ENCODE measurements at places on chromosomes 1 and 21.

GRCh38 chr1:173354937-173355280, 122.2 kb upstream of the PRDX6 start:
- DNase-seq, result no peak

- no peak for DNase-seq
These were observed 78.8 kb upstream of the WDR26 start for GRCh38 chr1:224513383-224513782.

- no peak for DNase-seq
These were observed 79.6 kb downstream of the SLC45A1 start for GRCh38 chr1:8397511-8397910.

GRCh38 chr1:23403038-23403336, 21.6 kb downstream of the TCEA3 start:
- DNase-seq, result no peak

- DNase-seq, result no peak
These were observed 75.4 kb downstream of the MDM4 start for GRCh38 chr1:204591473-204592090.

DNA sequence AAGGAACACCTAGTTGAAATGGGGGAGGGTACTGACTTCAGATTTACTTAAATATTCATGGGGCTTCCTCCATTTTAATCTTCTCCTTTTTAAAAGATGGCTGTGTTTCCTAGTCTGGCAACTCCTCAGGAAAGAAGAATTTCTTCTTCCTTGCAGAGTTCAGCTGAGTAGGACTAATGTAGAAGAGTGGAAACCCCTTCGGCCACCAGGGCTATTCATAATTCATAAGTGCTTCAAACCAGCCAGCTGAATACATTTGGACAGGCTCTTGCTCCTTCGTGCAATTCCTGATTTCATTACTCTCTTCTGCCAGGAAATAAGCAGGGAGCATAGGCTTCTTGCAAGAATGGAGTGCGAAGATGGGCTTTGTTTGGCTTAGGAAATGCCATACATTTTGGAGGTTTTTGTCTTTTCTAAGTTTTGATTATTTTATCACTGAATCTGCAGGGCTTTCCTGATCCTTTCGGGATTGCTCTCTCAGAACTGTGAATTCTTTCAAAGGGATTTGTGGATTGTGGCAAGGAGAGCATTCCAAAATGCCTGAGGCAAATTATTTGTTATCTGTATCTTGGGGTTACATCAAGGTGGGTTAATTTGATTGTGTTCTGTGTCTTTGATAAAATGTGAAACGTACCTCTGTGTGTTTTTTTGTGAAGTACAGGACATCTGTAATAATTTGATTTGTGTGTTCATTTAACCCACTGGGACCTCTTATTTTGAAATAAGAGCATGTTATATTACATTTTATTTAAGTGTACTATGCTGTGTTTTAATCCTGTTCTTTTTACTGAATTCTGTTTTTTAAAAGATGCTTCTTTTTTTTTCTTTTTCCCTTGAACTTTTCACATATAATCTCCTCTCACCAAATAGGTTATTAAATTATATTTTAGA, 179.4 kb upstream of the SGIP1 start:
- DNase-seq, result no peak

GRCh38 chr1:109634292-109634691, 14.7 kb downstream of the AMPD2 start:
- no peak for DNase-seq

DNA sequence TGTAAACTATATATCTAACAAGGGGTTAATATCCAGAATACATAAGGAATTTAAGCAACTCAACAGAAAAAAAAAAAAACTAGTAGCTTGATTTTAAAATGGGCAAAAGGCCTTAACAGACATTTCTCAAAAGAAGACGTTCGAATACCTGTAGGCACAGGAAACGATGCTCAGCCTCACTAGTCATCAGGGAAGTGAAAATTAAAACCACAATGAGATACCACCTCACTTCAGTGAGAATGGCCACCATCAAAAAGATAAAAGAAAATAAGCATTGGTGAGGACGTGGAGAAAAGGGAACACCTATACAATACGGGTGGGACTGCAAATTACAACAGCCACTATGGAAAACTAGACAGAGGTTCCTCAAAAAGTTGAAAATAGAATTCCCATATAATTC, 37.3 kb downstream of the NPHP4 start:
- DNase-seq, result no peak
